Stimulated activated CD4-positive, alpha-beta T cell treated with anti-CD3 and anti-CD28 coated beads, Interleukin-1b, Interleukin-23, amount 100 ng/mL, for 1 hour (primary cell): ENCODE measurements at places on chromosomes 5 and 9.

DNA sequence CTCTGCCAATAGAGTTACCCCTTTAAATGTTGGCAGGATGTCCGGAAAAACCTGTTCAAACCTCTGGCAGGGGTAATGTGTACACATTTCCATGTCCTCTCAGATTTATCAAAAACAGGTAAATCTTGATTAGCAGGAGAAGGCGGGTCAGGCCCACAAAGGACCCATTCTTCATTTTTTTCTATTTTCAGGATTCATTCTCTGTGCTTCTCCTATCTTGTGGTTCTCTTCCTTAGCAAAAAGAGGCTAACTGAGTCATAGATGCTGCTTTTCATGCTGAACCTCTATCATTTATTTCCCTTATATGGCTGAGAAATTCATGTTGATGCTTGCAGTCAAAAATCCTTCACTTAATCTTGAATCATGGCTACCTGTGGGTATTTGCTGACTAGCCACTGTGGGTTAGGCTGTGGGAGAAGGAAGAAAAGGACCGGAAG lies 112.7 kb upstream of the IQGAP2 start:
- DNase-seq = no peak

DNA sequence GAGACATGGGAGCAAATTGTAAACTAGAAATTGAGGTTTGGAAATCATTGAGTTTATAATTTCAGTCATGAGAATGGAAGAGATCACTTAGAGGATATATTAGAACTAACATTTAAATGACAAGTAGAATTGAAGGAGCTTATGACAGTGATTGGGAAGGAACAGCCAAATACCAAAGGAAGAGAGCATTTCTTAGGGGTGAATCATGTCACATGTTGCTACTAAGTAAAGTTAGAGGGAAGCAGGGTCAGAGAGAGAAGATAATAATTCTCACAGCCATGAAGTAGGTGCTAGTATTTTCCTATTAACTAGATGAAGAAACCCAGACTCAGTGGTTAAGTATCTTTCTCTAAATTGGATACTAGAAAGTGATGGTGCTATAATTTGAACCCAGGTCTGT lies 59.3 kb downstream of the COMMD10 start:
- DNase-seq = no peak

- no peak for DNase-seq
Observed at GRCh38 chr5:78527054-78527859, 121.3 kb downstream of the LHFPL2 start.

DNA sequence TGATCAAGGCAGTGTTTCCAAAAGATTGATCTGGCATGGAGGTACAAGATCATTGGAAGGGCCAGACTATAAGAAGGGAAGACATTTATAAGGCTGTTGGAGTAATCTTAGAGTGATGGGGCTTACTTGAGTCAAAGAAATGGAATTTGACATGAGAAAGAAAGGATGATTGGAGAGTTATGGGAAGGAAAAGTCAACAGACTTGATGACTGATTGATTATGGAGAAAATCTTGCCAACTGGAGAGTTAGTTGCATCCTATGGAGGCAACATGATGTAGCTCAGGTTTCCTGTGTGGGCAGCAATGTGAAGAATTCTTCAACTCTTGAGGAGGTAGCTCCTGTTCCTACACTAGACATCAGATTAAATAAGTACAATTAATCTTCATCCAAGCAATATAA lies 10.9 kb upstream of the MAST4 start:
- DNase-seq = no peak

- no peak for DNase-seq
Observed at GRCh38 chr5:151448038-151448985, 909 bp downstream of the SLC36A1 start.

GRCh38 chr9:107489144-107489673 lies 360 bp downstream of the KLF4 start:
- DNase-seq = no peak
